ENCODE measurements at places on chromosomes 6 and 20.

DNA sequence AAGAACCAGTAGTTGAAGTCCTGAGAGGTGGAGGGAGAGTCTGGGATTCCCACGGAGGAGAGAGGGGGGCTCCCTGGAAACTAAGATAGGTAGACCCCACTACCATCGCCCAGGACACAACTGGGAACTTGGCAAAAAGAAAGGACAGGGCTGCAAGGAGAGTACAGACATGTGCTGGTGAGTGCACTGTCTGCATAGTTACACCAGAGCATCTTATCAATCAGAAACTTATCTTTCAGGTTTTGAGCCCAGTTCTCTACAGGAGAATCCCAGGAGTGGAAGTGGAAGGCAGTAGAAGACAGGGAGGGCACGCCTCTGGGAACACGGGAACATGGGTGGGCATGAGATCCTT, 12.2 kb downstream of the NFKBIL1 start:
- no peak for DNase-seq

DNA sequence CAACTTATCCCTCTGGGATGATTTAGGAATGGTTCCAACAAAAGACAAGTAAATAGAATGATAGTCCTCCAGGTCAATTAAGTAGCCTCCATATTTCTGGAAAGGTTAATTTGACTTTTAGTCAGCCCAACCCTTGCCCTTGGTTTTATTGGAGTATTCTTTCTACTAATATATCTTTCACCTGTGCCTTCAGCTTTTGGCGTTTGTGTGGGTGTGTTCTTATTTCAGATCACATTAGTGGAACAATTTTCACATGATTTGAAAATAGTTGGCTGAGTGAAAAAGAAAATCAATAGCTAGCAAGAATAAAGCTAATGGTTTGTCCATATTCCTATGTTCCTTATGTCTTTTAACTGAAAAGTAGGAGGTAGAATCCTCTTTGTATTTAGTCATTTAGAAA, 239.6 kb upstream of the SGK1 start:
- DNase-seq = no peak

DNA sequence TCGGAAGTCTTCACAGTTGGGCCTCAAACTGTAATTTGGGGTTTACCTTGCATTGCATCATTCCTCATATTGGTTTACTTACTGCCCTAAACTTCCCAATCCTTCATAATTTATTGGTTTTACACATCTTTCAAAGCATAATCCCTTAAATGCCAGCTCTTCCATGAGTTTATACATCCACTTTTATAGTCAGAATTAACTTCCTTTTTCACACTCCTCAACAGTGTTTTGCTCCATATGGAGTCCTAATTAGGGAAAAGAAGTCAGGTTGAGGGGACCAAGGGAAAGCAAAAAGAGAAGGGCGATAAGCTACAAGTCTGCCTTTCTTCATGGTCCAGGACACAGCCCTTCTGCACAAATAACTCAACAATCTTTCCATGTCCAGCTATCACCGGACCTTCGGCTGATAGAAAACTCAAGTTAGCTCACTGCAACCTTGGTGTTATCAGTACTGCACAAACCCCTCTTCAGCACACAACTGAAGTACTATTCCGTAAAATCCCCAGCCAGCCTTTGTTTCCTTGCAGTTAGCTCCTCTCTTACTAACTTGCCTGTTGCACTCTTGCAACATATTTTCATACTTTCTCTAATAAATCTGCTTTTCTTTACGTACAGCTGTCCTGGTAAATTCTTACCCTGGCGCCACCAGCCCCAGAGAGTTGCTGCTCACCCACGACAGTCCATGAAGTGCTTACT, 2.0 kb downstream of the EEF1E1 start:
- no peak for DNase-seq

- DNase-seq = no peak
Observed at GRCh38 chr6:56916849-56917551, 37.9 kb upstream of the BEND6 start.

GRCh38 chr6:44105146-44105545, 22.1 kb downstream of the MRPL14 start:
- DNase-seq = no peak

- no peak for DNase-seq
Observed at GRCh38 chr20:47412083-47412482, 55.6 kb upstream of the ZMYND8 start.

- DNase-seq = no peak
Observed at GRCh38 chr6:135306740-135307420, 125.8 kb downstream of the MYB start.

- DNase-seq = no peak
Observed at GRCh38 chr6:164345327-164345726, 930.8 kb downstream of the QKI start.

- no peak for DNase-seq
Observed at GRCh38 chr20:23258747-23259121, 91.9 kb upstream of the NXT1 start.

GRCh38 chr6:152734630-152735029, 16.0 kb upstream of the VIP start:
- no peak for DNase-seq

DNA sequence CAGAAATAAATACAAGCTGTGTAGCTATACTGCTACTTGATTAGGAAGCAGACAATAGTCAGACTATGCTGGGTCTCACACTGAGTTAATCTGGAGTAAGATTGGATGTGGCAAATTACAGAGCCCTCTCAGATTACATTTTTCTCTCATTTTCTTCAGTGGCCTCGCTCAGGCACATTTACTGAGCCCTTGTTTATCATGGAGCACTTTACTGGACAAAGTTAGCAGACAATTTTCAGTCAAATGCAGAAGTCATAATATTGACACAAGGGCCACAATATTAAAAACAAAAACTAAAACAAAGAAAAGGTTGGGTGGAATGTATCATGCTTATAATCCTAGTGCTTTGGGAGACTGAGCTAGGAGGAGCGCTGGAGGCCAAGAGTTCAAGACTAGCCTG, 95.0 kb upstream of the MAP3K7 start:
- DNase-seq = no peak

DNA sequence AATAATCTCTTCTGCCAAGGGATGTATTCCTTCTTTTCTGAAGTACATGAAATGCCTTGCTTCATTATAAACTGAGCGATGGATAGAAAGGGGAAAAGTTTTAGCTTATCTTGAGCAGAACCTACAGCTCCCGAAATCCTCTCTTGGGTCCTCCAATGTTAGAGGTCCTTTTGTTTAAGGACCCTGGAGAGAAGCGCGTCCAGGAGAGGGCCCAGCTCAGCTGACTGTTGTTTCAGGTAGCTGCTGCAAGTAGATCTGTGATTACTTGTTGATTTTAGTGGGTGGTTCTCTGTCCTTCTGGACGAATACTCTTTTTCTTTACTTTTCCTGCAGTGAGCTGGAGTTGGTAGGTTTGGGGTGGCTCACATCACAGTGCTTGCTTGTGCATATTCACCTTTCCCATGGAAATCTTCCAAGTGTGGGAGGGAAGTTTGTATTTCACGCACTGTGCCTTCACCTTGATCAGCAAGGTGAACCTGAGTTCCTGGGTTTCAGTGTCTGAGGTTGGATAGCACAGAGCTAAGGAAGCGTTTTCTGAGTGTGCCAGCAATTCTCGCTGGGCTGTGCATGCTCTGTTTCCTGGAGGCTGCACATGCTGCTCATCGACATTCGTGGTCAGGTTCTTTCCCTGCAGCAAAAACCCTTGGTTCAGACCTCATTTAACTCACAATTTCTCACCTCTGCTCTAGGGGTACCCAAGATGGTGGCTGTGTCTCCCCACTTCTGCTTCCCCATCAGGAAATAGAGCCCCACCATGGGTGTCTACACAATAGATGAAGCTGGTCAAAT, 176.3 kb downstream of the JARID2 start:
- no peak for DNase-seq

DNA sequence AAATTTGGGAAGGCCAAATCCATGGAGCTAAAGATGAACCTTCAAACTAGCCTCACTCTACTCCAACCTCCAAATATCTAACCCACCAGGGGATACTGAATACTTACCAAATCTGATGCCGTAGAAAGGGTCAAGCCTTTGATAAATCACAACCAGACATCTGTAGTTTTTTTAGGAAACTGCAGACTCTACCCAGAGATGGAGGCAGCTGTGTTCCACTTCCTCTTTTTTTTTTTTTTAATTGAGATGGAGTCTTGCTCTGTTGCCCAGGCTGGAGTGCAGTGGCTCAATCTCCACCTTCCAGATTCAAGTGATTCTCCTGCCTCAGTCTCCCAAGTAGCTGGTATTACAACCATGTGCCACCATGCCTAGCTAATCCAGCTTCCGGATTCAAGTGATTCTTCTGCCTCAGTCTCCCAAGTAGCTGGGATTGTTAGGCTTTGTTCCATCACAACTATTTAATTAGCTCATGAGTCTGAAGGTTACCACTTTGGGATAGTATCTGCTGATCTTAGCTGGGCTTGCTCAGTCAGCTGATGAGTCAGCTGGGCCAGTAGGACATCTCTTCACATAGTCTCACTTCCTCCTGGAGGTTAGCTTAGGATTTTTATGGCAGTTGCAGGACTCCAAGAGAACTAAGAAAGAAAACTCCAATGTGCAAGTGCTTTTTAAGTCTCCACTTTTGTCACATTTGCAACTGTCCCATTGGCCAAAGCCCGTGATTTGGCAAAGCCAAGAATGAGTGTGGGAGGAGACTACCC, 13.3 kb downstream of the FRK start:
- no peak for DNase-seq

DNA sequence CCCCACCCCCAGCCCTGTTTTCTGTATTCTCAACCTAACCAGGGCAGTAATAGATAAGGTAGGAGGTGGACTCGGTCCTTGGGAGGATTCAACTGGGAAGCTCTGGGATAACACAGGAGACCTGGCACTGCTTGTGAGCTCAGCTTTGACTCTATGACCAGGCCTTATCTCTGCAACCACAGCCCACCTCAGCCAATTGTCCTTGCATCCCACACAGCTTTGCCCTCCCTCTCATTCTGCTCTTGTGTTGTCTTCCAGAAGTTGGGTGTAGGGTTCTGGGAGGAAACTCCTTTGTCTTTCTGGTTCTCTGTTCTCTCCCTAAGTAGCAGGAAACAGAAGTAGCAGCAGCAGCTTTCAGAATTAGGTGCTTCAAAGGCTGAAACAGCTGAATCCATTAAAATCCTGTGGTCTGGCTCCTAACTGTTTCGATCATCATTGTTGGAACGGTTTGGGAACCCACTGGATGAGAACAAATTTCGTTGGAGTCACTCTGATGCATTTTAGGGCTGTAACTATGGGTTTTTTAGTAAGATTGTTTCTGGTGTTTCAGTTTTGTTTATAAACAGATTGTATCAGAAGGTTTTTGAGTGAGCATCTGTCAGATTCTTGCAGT, 32.4 kb upstream of the SNX9 start:
- DNase-seq = no peak

DNA sequence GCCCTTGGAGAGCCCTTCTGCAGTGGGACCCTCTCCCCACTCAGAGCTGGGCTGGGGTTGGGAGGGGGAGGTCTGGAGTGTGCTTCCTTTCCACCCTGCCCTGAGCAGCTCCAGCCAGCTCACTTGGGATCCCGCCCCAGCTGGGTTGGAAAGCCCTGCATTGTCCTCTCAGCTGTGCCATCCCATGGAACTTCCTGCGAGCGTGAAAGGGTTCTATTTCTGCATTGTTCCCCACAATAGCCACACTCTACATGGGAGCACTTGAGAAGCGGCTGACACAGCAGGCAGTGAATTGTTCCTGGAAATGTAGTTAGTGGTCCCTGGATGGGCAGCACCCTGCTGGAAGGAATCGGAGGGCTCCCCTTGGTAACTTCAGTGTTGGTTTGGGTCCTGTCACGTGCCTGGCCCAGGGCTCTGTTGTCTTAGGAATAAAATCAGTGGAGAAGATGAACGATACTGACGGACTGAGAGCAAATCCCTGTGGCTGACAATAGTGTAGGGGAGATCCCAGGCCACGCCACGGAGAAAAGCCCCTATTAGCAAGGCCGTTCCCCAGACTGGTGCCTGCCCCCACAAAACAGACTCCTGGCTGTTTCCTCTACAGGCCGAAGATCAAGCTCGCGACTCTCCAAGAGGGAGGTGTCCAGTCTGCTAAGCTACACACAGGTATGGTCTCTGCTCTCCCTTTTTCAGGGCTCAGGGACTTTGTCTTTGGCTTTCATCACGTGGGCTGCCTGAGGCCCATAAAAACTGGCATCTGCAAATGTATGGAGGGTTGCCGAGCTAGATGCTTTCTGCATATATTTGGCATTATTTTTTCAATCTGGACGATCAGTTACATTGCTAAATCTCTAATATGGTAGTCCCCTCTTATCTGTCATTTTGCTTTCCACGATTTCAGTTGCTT, 18.8 kb downstream of the DNMT3B start:
- no peak for DNase-seq

DNA sequence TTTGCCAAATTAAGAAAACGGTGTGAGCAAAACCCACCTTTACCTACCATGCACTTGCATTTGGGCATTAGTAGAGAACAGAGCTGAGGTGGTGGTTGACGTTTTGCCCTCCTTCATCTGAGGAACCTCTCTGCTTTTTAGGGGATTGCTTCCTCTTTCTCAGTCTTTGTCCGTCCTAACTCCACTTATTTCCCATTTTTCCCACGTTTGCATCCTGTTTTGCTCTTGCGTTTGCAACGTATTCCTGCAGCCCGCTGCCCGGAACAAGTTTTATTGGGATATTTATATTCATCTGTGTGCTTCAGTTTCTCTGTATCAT, 374 bp upstream of the SERINC1 start:
- DNase-seq = no peak

- no peak for DNase-seq
Observed at GRCh38 chr6:124148236-124148957, 344.7 kb downstream of the NKAIN2 start.

- DNase-seq = no peak
Observed at GRCh38 chr20:44537993-44538392, 16.1 kb upstream of the SERINC3 start.

GRCh38 chr6:56746767-56747504, 104.2 kb upstream of the DST start:
- no peak for DNase-seq

Data from HS-5 (cell line).